Nephron progenitor cell (in vitro differentiated cells): ENCODE measurements at places on chromosomes 11 and 22.

- no peak for DNase-seq
Observed at GRCh38 chr11:24754406-24754805, 257.6 kb downstream of the LUZP2 start.

GRCh38 chr11:115613986-115614632, 109.9 kb upstream of the CADM1 start:
- DNase-seq, result no peak

DNA sequence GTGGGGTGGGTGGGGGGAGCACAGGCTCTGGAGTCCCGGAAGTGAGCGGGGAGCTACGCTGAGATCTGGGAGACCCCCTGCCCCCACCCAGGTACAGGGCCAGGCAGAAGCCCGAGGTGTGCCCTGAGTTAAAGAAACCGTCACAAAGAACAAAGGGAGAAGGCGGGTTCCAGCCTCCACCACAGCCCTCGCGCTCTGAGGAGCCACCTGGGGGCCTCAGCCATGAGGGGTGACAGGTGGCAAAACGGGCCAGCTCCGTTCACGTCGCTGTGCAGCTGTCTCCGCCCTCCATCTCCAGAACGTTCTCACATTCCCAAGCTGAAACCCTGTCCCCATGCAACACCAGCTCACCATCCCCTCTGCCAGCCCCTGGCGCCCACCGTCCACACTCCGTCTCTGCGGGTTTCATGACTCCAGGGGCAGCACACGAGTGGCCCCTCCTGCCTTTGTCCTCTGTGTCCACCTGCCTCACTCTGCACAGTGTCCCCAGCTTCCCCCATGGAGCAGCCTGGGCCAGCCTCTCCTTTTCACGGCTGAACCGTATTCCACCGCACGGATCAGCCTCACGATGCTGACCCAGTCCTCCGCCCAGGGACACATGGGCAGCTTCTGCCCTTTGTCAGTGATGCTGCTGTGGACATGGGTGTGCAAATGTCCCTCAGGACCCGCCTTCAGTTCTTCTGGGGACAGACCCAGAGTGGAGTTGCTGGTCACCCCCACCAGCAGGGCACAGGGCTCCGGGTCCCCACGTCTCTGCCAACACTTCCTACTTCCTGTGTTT, 1.7 kb upstream of the MUC5B start:
- DNase-seq, result peak; percentile 1

DNA sequence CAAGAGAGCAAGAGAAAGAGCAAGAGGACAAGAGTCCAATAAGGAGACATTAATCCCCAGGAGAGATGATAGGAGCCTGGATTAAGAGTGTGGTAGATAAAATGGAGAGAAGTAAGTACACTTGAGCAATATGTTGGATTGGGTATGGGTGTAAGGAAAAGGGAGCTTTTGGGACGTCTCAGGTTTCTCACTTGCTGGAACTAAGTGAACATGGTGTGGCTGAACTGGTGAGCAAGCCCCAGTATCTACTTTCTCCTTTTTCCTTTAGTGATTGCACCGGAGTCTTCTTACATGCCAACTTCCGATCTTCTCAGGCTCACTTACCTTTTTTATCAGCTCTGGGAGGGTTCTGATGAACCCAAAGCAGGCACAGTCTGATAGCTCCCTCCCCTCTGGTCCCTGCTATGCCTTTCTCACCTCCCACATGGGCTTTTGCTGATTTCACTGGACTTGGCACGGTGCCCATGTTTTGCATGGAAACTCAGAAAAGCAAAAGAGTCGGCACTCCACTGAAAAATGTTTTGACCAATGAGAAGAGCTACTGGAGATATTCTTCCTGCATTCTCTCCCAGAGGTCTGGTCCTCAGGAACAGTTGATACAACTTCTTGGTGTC, 14.5 kb upstream of the APLNR start:
- no peak for DNase-seq
